NCI-H460 (cell line): ENCODE measurements at places on chromosomes 4 and X. TPM values are rescaled to one million over a fixed set of nuclear protein-coding genes. Genes with fewer than 3 reads are reported as not detected.

DNA sequence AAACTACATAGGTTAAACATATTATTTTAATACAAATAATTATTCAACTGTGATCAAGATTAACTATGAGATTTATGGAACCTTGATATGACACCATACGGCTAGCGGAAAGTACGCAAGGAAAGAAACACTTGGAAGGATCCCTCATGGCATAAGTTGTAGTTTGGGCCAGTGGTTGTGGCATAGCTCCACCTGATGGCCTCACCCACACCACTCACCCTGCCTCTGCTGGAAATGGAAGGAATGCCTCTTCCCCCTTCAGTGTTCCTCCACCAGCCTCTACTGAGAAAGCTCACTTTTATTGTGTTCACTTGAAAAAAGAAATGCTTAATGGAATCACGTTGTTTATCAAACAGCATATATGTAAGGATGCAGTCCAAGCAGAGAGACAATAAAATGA is 86.4 kb downstream of the BMP15 start:
- no peak for DNase-seq

The GYG2 gene
- 6.8 and 9.7 TPM in 2 replicates for total RNA-seq

The BRS3 gene
- not detected in 2 replicates for total RNA-seq

The NDUFA1 gene
- total RNA-seq: 194 and 198 TPM in 2 replicates

GRCh38 chr4:33923469-33923868 is 2320.8 kb downstream of the ARAP2 start:
- no peak for DNase-seq

DNA sequence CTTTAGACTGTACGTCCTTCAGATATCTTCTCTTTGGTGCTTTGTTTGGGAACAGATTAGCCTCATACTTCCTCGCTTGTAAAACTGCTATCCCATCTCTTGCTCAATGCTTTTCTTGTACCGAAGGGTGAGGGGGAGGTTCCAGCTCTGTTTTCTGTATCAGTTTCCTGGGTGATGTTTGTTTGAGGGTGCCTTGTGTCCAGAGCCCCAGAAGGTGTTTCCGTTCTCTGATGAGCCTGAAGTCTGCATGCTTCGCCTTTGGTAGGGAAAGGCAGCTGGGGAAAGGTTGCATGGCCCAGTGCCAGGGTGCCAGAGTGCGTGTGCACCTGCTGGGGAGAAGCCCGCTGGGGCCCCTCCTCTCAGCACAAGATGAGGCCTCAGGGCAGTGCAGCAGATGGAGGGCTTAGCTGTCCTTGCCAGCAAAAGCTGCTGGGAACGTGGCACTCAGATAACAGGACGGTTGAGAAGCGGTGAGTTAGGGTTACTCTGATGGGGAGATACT is 73.7 kb downstream of the TBL1X start:
- no peak for DNase-seq

DNA sequence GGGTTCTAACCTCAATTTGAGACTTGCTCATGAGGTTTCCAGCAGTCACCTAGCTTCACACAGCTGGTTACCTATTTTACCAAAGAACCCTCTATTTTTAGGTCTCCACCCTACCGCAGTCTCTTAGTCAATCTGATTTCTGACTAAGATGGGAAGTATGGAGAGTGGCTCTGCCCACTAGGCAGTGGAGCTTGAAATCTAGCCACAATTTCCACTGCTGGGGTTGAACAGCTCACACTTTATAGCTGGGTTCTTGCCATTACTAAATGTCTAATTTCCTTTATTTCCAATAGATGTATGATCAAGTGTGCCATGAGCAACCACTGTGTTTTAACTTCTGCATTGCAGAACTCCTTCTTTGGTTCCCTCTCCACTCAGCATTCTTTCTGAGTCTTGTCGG is 43.1 kb downstream of the GASK1B start:
- no peak for DNase-seq

GRCh38 chr4:96039803-96040436 is 200.0 kb downstream of the PDHA2 start:
- no peak for DNase-seq

DNA sequence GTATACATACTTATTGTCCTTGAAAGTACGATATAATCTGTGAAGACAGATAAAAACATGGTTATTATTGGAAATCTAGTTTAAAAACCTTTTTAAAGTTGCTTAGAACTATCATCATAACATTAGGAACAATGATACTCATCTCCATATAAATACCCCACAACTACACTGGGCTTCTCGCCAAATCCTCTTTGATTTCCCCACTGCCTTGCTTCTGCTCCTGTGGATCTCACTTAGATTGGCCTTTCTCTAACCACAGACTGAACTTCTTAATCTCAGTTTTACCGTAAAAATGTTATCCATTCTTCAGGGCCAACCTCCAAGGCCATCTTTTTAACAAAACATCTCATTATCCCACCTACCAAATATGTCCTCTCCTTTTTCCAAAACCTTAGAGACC is 77.6 kb downstream of the PRKG2 start:
- DNase-seq: no peak

- no peak for DNase-seq
Measured at GRCh38 chr4:140704964-140705363, 51.2 kb downstream of the TBC1D9 start.

DNA sequence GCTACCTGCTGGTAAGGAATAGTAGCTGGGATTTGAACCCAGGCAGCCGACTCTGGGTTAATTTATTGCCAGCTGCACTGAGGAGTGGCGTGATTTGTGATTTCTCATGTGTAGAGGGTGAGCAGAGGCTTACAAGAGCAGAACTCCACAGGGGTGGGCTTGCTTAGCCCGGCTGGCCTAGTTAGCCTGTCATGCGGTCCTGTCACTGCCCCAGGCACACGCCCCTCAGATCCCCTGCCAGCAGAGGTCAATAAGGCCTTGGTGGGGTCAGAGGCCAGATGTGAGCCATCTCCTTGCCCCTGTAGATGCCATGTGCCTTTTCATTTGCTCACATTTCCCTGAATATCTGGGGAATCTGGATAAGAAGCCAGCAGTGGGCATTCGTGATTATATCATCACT is 13.4 kb downstream of the NSDHL start:
- no peak for DNase-seq
